Foreskin keratinocyte (primary cell): ENCODE measurements at places on chromosomes 4 and X. TPM values are rescaled to one million over a fixed set of nuclear protein-coding genes. Genes with fewer than 3 reads are reported as not detected.

The PGAM4 gene
- polyA plus RNA-seq: 0.10 and 0.11 TPM in 2 replicates

The CSN1S1 gene
- polyA plus RNA-seq: not detected in 2 replicates

The GC gene
- not detected in 2 replicates for polyA plus RNA-seq

The NUDT10 gene
- polyA plus RNA-seq: 0.32 and 0.40 TPM in 2 replicates

The C4orf51 gene
- not detected in 2 replicates for polyA plus RNA-seq

The DMD gene
- 1.2 and 1.6 TPM in 2 replicates for polyA plus RNA-seq

The SCRG1 gene
- polyA plus RNA-seq: not detected in 2 replicates

The RTL5 gene
- polyA plus RNA-seq: 0.14 and 0.15 TPM in 2 replicates

The CTAG1B gene
- not detected in 2 replicates for polyA plus RNA-seq
